ENCODE measurements at places on chromosomes 4 and X.

- no peak for DNase-seq
These were observed 119.0 kb upstream of the PDLIM3 start for GRCh38 chr4:185654311-185654710.

- no peak for DNase-seq
These were observed 733.4 kb upstream of the INTU start for GRCh38 chr4:126899331-126899801.

GRCh38 chr4:151093203-151093602 is 6.2 kb upstream of the RPS3A start:
- DNase-seq: no peak

DNA sequence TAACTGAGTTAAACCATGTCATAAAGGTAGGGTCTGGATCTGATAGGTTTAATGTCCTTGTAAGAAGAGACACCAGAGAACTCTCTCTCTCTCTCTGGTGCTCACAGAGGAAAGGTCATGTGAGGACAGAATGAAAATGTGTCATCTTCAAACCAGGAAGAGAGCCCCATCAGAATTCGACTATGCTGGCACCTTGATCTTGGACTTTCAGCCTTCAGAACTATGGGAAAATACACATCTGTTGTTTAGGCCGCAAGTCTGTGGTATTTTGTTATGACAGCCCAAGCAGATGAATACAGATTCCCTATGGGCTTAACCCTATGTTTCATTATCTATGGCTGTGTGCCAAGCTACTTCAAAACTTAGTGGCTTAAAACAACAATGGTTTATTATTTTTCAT is 105.5 kb upstream of the DDIT4L start:
- DNase-seq: no peak

GRCh38 chr4:147942729-147943128 is 210.8 kb downstream of the ARHGAP10 start:
- DNase-seq: no peak

DNA sequence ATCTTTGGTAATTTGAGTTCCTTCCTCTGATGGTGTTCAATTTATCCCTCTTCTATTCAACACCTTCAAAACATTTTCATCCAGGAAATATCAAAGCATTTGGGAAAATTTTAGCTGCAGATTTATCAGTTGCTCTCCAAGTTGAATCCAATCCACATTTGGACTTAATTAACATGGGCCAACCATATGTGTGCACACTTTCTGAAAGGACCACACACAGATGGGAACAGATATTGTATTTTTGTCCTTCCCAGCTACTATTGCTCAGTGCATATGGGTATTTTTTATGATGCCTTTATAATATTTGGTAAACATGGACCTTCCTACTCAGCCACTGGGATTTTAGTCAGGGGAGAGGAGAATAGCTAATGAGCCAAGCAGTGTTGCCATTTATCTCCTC is 65.2 kb downstream of the GLRA2 start:
- DNase-seq: no peak

- DNase-seq: no peak
These were observed 211.0 kb downstream of the NWD2 start for GRCh38 chr4:37455301-37456131.

DNA sequence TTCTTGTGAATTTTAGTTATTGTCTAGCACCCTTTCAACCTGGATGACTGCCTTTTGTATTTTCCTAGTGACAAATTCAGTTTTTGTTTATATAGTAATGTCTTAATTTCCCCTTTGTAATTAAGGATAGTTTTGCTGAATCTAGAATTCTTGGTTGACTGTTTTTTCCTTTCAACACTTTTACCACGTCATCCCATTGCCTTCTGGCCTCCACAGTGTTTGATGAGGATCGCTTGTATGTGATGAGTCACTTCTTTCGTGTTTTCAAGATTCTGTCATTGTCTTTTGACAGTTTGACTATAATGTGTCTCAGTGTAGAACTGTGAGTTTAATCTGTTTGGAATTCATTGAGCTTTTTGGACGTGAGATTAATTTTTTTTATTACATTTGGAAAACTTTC is 30.1 kb downstream of the KDM6A start:
- no peak for DNase-seq

DNA sequence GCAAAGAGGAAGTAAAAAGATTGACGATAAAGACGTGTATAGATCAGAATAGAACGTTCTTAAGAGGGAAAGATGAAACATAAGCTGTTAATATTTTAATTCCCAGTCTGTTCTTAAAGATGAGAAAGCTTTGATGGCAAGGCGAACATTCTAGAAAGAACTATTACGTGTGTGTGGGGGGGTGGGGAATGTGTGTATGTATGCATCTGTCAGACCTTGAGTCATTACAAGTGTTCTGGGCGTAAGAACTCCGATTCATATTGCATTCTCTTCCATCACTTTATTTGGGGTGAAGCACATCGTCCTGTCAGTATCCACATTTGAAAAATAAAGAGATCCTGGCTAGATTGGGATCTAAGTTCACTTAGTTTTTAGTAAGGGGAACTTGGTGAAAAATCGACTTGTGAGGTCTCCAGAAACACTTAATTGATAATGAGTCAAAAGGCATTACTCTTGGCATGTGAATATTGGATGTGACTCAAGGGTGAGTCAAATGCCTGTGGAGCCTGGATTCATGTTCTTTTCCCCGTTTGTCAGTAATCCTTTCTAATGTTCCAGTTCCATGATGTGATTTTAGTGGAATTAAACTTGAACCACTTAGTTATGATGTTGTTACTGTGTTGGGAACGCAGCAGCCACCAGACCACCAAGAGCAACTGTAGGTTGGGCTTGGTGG is 3.1 kb downstream of the SMS start:
- no peak for DNase-seq

- DNase-seq: no peak
These were observed 109.1 kb upstream of the TBL1X start for GRCh38 chrX:9355739-9356138.

GRCh38 chr4:24729119-24729730 is 66.1 kb upstream of the SOD3 start:
- no peak for DNase-seq

DNA sequence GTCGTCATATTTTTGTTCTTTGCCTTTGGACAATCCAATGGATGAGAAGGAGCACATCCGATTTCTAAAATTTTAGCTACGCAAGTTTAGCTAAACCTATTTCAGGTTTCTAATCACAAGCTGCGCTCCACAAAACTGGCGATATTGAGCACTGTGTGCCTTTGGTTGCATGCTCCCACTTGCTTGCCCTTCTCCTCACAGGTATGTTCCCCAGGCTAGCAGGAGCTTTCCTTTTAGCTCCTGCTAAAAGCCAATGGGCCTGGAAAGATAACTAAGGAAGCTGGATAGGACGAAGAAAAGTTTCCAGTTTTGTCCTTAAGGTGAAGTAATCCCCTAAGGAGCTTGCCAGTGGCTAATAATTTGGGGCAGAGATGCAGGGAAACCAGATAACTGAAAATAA is 975.2 kb downstream of the FSTL5 start:
- no peak for DNase-seq

- DNase-seq: no peak
These were observed 239.5 kb downstream of the LHFPL1 start for GRCh38 chrX:112440277-112440676.

GRCh38 chrX:86910602-86911311 is 606.8 kb upstream of the KLHL4 start:
- DNase-seq: no peak

DNA sequence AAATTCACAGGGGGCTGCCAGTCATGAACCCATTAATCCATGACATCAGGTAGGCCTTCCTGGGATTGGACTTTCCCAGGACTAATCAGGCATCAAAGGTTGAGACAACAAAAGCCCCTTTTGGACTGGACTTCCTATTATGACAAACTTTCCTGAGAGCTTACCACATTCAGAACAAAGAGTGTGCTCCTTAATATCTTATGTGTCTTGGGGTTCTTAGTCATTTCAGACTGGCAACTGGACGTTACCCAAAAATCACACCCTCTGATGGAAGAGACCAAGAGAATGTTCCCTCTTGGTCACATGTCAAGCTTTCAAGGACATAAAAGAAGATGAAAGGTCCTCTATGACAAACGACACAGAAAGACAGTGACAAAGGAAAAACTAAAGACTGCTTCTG is 31.6 kb upstream of the PPP1R2C start:
- no peak for DNase-seq

DNA sequence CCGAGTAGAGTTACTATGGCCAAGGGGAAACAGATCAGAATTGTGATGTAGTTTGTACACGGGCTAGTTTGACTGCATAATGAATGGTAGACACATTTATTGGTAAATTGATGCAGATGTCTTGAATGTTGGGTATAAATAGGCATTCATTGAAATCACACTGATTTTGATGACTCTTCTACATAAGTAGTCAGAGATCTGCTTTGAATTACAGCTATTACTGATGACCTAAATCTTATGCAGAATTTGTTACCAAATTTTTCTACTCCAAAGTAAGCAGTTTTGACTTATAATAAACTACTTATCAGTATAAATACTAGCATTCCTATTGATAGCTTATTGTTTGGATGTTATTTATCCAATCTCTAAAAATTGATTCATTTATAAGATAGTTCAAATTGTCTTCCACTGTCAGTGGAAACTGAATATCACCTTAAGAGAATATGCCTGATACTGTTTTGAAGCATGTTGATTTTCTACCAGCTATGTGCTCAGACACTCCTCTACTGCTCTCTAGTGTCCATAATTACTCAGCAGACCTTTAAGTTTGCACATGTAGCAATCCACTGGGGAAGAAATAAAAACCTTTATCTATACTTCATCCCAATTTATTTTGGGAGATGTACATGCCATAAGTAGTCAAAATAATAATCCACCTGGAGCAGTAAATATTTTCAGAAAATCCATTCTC is 120.3 kb downstream of the RASL11B start:
- no peak for DNase-seq

DNA sequence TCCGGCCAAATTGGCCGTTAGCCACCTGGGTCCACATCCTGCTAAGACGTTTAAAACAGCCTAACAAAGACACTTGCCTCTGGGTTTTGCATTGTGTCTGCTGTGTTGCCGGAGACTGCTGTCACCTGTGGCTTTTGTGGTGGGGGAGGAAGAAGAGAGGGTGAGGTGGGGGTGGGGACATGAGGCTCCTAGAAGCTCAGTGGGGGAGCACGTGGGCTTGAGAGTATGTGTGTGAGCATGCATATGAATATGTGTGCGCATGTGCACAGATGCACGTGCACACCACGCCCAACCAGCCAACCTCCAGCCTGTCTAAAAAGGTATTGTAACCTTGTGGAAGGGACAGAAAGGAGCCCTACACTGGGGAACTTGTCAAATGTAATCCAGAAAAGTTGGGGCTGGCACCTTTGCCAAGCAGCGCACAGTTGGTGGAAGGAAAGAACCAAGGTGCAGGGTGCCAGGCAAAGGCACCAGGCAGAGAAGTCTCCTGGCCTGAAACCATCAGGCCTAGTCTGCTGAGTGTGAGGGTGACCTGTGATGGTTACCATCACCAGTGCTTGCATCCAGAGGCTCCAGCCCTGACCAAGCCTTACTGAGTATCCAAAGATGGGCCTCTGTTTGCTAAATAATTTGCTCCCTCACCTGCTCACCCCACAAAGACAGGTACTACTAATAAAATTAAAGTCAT is 10.1 kb upstream of the SASH3 start:
- no peak for DNase-seq

Data from ecto neural progenitor cell (in vitro differentiated cells).